ENCODE measurements at places on chromosomes 1 and 21. TPM values are rescaled to one million over a fixed set of nuclear protein-coding genes. Genes with fewer than 3 reads are reported as not detected.

DNA sequence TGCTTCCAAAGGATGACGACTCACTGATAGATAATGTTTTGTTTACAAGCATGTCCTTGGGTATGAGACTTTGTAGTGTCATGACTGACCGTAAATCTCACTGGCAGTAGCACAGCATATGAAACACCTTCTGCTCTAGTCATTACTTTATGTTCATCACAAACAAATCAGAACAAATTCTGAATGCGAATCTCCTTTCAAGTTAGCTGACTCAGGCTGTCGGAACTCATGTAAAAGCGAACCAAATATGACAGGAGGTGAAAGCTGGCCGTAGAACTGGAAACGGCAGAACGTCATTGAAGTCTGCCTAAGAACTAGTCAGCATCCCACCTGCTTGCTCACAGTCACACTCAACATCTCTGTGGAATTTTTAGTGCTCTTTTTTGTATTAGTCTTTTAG is 143.9 kb downstream of the RGS7 start:
- no peak overlapping the region for H3K4me3 ChIP-seq
- no peaks in the 10 kb centered on the region for H3K27me3 ChIP-seq
- no peaks in the 10 kb centered on the region for H3K4me1 ChIP-seq
- no peak for DNase-seq
- H3K27ac ChIP-seq, result no peak overlapping the region
- no peaks in the 10 kb centered on the region for H3K36me3 ChIP-seq

GRCh38 chr1:68081775-68082283 is 31.4 kb upstream of the DIRAS3 start:
- no peaks in the 10 kb centered on the region for H3K27me3 ChIP-seq
- H3K27ac ChIP-seq, result no peak overlapping the region
- no peaks in the 10 kb centered on the region for H3K4me1 ChIP-seq
- no peak overlapping the region for H3K4me3 ChIP-seq
- H3K36me3 ChIP-seq, result no peaks in the 10 kb centered on the region

DNA sequence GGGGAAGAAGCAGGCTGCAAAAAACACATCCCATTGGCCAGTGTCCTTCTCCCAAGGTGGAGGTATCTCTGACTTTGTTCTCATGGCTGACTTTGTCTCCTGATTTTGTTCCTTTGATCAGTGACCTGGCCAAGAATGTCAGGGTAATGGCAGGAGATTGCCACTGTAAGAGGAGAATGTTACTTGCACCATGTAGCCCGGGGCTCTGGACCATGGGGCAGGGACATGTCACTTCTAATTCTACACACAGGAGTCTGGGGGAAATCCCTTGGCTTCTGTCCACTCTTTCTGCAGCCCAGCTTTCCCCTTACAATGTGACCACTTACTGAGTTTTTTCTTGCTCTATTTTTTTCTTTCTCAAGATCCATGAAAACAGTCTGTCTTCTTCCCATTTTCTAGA is 87.7 kb upstream of the LRRN2 start:
- no peaks in the 10 kb centered on the region for H3K4me1 ChIP-seq
- H3K27ac ChIP-seq, result no peak overlapping the region
- no peak overlapping the region for H3K4me3 ChIP-seq
- no peaks in the 10 kb centered on the region for H3K27me3 ChIP-seq

KIF2C gene
- not detected for total RNA-seq

DNA sequence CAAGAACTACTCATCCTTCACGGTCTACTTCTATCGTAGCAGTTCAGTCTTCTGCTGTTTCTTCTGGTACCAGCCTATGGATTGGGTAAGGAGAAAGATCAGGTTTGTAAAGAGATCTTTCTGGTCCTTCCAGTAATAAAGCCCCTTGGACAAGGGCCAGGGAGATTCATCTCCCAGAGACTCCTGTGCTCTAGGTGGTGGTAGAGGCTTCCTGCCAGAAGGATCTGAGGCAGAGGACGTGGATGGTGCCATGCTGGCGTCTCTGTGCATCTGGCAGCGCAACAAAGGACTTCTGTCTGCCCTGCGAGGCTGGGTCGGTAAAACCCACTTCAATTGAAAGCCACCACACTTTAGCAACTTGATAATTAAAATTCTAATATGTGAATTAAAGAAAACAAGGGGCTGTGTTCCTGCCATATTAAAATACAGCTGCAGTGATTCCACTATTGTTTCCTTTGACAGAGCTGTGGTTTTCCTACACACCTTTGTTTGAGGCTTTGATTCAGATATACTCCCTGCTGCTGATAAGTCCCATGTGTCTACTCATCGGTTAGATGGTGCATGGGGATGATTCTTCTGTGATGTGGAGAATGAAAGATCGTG is 73.6 kb downstream of the ROR1 start:
- H3K4me3 ChIP-seq, result no peak overlapping the region
- peaks cover 31% of the 10 kb centered on the region for H3K4me1 ChIP-seq
- no peaks in the 10 kb centered on the region for H3K36me3 ChIP-seq
- DNase-seq, result no peak
- no peaks in the 10 kb centered on the region for H3K27me3 ChIP-seq

FCRL5 gene
- total RNA-seq, result 0.21 TPM

- H3K36me3 ChIP-seq, result no peaks in the 10 kb centered on the region
- H3K4me3 ChIP-seq, result no peak overlapping the region
- H3K27me3 ChIP-seq, result peaks cover 17% of the 10 kb centered on the region
- no peak overlapping the region for H3K27ac ChIP-seq
- DNase-seq, result no peak
- peaks cover 8% of the 10 kb centered on the region for H3K4me1 ChIP-seq
Measured at GRCh38 chr1:26358411-26359384, 4.8 kb upstream of the CRYBG2 start.

GRCh38 chr1:37720231-37721130 is 28.2 kb downstream of the CDCA8 start:
- H3K36me3 ChIP-seq, result no peaks in the 10 kb centered on the region
- no peak overlapping the region for H3K27ac ChIP-seq
- no peak for DNase-seq
- H3K27me3 ChIP-seq, result no peaks in the 10 kb centered on the region
- no peak overlapping the region for H3K4me3 ChIP-seq

DNA sequence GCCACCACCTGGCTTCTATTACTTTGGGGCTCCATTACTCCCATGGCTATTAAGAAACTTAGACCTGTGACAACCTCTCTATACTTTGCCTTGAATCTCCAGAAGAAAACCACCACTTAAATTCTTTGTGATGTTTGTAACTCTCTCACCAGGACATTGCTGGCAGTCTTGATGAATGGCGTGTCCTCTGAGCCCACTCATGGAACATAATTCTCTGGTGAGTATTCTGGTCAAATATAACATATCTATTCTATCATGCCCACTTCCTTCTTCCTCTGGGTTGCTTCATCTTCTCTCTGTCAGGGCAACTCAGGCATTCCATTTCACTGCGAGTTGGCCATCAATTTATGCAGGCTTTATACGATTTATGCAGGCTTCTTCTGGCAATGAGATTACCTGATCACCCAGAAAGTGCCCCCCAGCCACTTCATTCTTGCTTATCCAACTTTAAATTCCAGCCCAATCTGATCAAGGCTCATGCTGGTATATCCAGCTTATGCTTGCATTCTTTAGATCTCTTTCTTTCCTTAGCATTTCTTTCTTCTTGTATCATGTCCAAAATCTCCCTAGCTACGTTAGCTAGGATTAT is 112.0 kb upstream of the CHRM3 start:
- no peak for DNase-seq
- H3K27me3 ChIP-seq, result no peaks in the 10 kb centered on the region
- no peaks in the 10 kb centered on the region for H3K36me3 ChIP-seq
- H3K27ac ChIP-seq, result no peak overlapping the region

ADAM30 gene
- not detected for total RNA-seq

DNA sequence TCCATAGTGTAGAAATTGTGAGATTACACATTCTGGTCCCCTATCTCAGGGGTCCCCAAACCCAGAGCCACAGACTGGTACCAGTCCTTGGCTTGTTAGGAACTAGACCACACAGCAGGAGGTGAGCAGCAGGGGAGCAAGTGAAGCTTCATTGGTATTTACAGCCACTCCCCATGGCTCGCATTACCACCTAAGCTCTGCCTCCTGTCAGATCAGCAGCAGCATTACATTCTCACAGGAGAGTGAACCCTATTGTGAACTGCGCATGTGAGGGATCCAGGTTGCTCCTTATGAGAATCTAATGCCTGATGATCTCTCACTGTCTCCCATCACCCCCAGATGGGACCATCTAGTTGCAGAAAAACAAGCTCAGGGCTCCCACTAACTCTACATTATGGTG is 229.7 kb upstream of the IRF2BP2 start:
- no peaks in the 10 kb centered on the region for H3K27me3 ChIP-seq
- DNase-seq, result no peak
- peaks cover 5% of the 10 kb centered on the region for H3K4me1 ChIP-seq
- H3K4me3 ChIP-seq, result no peak overlapping the region
- H3K36me3 ChIP-seq, result no peaks in the 10 kb centered on the region

SERTAD4 gene
- total RNA-seq, result 10.0 TPM

- peak overlapping the region; percentile 79 for H3K27ac ChIP-seq
- H3K4me3 ChIP-seq, result peak overlapping the region; percentile 88
- H3K27me3 ChIP-seq, result no peaks in the 10 kb centered on the region
- DNase-seq, result peak; percentile 38
Measured at GRCh38 chr1:26500488-26501175, 28.4 kb downstream of the HMGN2 start.

CD52 gene
- 2.7 TPM for total RNA-seq

All from thoracic aorta (tissue), 2 donors.